Activated T-helper 9 cell treated with anti-CD3 and anti-CD28 coated beads, Interleukin-2, amount 50 U/mL, for 16 hours (primary cell): ENCODE measurements at places on chromosomes 4 and X.

DNA sequence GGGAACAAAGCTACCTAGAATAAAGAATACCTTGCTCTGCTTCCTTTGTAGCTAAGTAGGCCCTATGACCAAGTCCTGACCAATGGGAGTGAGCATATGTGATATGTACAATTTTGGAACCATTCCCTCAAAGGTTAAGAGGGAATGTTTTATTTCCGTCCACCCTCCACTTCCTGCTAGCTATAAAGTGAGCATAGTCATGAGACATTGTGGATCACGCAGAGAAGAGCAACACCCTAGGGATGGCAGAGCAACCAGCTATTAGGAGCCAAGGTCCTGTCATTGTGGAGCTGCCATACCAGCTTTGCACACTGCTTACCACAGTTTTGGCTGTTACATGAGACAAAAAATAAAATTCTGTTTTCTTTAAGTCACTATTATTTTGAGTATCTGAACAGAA is 45.8 kb upstream of the RNF128 start:
- DNase-seq: no peak

DNA sequence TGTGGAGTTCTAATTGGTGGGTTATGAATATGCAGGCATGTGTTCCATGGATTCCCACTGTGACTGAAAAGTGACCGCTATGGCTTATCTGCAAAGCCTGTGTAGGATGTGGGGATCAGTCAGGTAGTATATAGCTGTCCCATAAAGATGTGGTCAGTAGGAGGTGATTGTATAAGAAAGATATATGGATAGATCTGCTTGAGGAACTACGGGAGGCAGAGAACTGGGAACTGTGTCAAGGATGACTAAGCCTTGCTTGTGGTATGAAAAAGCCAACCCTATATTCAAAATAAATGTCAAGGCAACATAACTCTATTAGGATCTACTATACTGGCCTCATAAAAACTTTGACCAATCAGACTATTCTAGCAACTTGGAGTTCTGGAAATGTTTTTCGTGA is 185.2 kb downstream of the KLHL4 start:
- no peak for DNase-seq

DNA sequence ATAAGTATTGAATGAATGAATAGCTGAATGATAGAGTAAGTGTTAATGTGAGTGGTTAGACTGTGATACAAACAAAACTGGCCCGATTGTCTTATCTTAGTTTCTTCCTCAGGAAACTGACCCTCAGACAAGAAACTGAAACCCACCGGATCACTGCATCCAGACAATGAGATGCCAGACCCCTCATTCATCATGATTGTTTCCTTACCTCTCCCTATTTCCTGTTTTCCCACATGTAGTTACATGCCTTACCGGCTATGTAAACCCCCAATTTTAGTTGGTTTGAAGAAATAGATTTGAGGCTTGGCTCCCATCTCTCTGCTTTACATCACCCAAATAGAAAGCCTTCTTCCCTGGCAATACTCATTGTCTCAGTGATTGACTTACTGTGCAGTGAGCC is 218.9 kb upstream of the PPP1R2C start:
- DNase-seq: no peak

GRCh38 chr4:153221783-153222706 is 17.8 kb downstream of the TRIM2 start:
- no peak for DNase-seq

DNA sequence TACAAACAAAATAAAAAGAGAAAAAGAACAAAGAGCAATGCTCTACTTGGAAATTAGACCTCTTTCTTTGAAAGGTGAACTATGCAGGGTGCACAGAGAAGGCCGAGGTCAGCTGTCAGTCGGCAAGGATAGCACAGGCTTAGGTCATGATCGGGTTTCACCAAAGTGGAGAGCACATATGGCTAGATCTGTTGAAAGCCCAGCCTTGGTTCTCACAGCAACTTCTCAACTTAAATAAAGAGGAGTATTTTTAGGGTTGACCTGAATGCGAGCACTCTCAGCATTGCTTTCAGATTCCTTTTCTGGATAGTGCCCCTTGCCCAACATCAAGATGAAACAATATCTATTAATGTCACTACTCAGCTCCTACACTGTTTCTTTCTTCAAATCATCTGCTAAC is 122.9 kb upstream of the GPC4 start:
- DNase-seq: no peak
